AG04449 (cell line): ENCODE measurements at places on chromosomes 12 and 14.

- DNase-seq = no peak
These were observed 1319.1 kb downstream of the TMEM121 start for GRCh38 chr14:106845286-106846087.

DNA sequence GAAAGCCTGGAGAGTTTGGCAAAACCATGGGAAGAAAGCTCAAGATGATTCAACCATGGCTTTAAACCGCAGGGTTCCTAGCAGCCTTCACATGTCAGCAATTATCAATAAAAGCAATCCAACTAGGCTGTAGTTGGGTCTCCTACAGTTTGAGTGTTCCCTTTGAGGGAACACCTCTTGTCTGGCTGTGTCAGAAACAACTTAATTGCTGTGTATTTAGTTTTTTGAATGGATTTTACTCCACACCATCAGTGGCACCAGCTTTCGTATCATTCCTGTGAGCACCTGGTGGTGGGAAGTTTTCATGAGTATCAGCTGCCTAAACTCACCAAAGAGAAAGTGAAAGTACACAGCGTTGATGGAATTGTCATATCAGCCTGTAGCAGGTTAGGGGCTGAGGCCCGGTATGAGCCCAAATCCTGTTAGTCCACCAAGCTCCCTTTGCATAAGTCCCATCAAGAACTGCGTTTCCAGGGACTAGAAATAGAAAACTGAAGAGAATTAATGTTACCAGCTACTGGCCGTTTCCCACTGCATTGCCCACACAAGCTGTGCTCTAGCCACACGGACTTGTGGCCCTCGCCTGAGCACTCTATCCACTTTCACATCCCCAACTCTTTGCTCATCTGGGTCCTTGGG, 10.9 kb upstream of the IL26 start:
- DNase-seq = no peak

DNA sequence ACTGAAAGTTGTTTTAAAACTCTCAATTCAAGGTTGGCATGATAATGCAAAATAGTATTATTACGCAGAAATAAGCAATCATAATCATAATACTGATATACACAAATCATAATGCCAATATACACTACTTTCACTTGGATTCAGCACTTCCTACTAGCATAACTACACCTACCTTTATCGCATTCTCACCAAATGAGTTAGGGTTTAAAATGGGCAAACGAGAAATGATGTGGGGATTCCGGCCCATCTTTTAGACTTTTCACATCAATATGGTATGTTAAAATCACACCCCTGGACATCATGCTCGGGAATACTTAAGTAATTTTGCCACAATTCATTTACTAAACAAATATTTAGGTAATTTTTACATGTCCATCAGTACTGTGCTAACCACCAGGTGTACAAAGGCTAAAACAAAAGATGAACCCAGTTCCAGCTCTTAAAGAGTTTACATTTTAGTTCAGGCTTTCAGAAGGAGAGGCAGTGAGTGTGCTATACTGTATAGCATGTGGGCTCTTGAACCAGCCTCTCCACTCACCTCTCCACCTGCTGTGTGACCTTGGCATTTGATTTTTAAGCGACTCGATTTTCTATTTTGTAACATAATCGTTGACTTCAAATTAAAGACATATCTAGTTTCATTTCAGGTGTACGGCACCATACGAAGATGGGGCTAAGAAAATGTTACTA, 1.1 kb upstream of the USP15 start:
- DNase-seq = no peak

DNA sequence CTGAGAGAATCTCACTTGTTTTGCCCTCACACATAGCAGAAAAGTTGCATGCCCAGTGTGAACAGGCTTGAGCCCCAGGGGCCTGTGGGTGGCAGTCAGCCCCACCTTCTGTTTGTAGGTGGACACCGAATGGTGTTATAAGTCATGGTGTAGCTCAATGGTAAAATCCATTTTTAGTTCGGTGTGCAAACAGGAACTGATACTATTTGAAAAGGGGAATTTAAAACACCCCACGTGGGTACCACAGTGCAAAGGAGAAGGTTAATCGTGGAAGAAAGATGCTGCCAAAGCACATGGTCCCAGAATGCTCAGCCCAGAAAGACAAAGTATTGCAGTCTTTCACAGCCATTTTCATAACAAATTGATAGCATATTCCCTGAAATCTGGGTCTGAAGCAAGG, 71.8 kb upstream of the GZMB start:
- no peak for DNase-seq

DNA sequence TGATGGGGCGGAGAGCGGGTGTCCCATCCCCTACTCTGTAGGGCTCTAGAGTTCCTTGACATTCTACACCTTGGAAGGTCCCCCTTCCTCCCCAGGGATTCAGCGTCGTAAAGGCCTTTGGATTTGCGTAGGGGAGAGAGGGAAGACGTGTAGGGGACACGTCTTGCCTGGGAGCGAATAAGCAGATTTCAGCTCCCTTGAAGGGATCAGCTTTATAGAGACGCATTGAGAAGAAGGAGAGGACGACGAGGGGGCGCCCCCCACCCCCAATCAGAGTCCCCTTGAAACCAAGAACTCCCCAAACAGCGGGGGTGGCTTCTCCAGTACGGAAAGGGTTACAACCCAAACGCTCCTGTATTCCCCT, 324 bp downstream of the CALCOCO1 start:
- no peak for DNase-seq
